ENCODE measurements at places on chromosomes 4 and X.

GRCh38 chrX:57286507-57287251, at the start of gene FAAH2:
Gene FAAH2 (plus strand): TSS chrX:57286706. CDS start chrX:57286826, 120 bp downstream.
- DNase-seq = no peak

DNA sequence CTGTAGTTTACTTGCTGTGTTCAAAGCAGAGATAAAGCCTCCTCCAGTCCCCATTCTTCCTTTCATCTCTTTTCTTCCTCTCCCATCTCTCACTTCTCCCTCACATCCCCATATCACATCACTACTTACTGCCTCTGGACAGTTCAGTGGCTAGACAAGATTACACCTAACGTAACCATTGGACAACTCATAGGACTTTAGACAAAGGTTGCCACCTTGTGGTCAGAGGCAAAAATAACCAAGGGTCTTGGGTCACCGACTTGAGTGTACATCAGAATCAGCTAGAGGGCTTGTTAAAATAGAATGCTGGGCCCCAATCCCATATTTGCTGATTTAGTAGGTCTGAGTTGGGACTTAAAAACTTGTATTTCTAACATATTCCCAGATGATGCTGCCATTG, 109.3 kb upstream of the DGKK start:
- DNase-seq = peak; percentile 48

GRCh38 chr4:152352622-152353116, 183.2 kb downstream of the FBXW7 start:
- DNase-seq = peak; percentile 94

DNA sequence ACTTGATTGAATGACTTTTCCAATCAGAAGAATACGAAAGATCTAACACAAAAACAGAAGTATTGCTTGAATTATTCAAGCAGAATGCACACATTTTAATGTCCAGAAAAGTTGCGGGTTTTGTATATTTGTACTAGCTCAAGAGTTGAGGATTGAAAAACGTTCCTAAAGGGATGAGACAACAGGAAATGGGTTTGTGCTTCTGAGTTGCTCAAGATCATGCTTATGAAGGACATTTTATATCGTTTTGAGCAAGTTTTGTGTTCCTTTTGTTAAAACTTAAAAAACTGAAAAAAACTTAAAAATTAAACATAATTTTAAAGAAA, 353 bp upstream of the SMIM10 start:
- no peak for DNase-seq

- peak; percentile 29 for DNase-seq
These were observed 17.3 kb downstream of the TBC1D14 start for GRCh38 chr4:6926681-6927478.

DNA sequence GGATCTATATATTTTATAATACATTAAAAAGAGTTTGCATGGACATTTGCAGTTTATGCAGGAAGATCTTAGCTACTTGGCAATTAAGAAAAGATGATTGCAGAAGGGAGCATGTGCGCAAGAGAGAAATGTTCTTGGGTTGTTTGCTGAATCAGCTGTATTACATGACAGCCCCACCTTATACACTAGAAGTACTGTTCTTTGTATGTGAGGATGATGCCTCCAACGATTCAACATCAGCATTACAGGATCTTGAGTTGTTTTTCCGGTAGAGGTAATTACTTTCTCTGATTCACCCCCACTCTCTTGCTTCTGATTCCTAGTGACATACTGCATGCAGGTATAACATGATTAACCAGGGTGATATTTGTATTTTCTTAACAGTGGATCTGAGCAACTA, 140.8 kb downstream of the PCDH7 start:
- no peak for DNase-seq

DNA sequence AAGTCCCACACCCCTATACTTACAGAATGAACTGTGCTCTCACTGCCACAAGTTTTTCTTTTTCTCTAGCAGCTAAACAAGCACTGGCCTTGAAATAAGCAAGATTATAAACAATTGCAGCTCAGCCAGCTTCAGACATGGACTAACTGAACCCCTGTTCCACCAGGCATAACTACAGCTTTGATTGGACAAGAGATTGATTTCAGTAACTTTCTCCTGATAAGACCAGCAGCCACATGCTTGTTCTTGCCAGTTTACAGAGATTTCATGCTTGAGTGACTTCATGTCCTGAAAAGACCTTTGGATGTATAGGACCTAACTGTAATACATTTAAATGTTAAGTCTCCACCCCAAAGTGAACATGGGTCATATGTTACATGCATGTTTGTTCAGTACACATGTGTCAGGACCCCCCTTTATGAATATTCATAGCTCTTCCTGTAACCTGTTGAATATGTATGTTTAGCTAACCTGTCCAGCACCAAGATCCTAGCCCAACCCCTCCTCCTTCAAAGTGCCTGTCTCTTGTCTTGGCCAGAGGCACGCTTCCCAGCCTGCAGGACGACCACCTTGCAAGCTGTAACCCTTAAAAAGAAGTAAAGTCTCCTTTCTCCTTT, 27.9 kb downstream of the ZNF275 start:
- no peak for DNase-seq

DNA sequence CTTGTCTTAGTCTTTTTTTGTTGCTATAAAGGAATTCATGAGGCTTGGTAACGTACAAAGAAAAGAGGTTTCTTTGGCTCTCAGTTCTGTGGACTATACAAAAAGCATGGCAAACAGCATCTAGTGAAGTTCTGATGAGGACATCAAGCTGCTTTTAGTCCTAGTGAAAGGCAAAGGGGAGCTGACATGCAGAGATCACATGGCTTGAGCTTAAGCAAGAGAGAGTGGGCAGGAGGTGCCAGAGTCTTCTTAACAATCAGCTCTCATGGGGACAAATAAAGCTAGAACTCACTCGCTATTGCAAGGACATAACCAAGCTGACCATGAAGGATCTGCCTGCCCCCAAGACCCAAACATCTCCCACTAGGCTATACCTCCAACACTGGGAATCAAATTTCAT, 1063.1 kb downstream of the PCDH7 start:
- no peak for DNase-seq

- DNase-seq = no peak
These were observed 286.8 kb upstream of the FSTL5 start for GRCh38 chr4:162450531-162451035.

DNA sequence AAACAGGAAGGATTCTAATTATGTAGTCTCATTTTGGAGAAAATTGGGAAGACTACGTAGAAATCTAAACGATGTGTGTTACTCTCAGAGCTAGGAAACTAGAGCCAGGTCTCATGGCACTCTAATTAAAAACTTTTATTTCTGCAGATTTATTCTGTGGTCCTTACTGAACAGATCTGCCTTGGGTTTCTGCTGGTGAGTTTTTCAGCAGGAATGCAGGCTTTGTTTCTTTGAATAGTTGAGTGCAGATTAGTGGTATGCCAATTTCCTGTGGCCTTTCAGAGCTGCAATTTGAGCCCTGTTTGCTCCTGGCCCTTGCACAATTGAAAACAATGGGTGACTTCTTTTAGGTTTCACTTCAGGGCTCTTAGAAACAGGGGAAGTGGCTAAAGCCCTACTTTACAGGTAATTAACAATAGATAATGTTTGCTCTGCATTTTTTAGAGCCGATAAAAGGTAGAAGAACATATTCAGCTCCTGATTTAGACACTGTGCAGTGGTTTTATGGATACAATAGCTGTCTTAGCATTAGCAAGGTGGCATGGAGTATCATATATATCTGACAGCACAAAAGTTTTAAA, 21.8 kb downstream of the SPRY1 start:
- DNase-seq = peak; percentile 90

- DNase-seq = no peak
These were observed 773 bp downstream of the SNCA start for GRCh38 chr4:89836031-89836745.

All from brain microvascular endothelial cell (primary cell).